ENCODE measurements at places on chromosomes 3 and 15. TPM values are rescaled to one million over a fixed set of nuclear protein-coding genes. Genes with fewer than 3 reads are reported as not detected.
A peak's percentile ranks its signal among the peaks of the same experiment; 100 is the strongest.

Gene KBTBD12
- total RNA-seq: not detected

Gene RASGRP1
- total RNA-seq: not detected

Gene ZNF717
- total RNA-seq: 10.4 TPM

Gene PARP9
- total RNA-seq: 54.1 TPM

Gene CLDN1
- 5.4 TPM for total RNA-seq

- DNase-seq: no peak
Measured at GRCh38 chr3:147370349-147370748, 36.0 kb downstream of the ZIC4 start.

DNA sequence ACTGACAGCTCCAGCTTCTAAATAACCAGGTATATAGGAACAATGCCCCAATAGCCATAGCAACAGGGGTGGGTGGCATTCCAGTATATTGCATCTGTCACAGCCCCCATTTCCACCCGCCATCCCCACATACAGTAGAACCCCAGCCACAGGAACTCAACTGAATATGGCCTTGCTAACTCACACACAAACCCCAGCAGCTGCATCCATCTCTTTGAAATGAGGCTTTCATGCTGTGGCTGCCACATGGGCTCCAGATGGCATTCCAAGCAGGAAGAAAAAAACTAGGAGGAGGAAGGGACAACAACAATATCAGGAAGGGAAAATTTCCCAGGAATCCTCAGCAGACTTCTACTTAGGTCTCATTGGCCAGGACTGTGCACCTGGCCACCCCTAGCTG lies 54.6 kb downstream of the CCR3 start:
- DNase-seq: no peak

DNA sequence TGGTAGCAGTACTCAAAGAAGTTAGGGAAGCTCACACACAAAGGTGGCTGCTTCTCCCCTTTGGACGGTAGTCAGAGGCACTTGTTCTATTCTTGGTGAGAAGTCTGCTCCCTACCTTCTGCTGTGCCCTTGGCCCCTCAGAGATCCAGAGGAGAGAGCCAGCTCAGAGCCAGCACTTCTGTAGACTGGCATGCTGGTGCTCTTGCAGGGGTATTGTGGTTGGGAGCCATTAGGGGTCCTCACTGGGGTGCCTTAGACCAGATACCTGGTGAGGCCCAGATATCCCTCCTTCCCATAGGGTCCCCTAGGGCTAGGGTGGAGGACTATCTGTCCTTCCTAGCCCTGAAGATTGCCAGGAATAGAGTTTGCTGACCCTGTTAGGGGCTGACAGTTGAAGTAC lies 140.6 kb downstream of the EEFSEC start:
- no peak for DNase-seq

DNA sequence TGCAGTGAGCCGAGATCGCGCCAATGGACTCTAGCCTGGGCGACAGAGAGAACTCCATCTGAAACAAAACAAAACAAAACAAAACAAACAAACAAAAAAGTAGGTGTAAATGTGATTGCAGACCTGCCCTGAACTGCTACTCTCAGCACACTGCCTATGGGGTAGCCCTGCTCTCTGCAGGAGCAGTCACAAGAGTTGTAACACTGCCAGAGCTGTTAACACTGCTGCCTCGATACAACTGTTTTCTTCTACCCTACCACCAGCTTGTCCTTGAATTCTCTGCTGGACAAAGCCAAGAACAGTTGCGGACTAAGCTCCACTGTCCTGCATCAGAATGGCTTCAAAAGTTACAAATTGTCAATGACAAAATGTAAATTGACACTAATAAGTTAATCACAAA lies 89.3 kb downstream of the ALCAM start:
- DNase-seq: no peak

DNA sequence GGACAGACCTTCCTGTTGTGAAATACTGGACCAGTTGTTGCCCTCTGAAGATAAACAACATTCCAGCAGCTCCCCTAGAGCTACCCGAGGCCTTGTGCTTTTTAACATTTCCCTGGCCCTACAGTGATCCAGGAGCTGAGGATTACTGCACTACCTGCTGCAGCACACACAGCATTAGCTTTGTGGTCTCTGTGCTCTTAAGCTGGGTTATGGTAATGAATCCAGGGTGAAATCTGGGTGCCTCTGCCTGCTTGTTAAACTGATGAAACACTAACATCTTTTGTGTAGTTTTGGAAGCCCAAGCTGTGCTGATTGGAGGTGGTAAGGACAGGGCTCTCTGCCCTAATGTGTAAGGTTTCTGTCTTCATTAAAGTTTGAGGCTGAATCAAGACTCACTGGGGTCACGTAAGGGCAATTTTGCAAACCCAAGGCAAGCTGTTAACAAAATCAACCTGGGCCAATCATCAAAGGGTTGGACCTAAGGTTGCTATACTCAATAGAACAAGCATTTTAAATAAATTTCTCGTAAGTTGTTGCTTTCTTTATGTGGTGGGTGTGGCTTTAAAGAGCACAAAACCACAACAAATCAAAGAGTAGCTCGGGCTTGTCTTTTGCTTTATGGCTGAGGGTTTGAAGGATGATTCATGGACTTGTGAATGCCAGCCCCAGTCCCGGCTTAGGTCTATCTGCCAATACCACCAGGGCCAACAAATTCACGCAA lies 183.9 kb downstream of the TPRG1 start:
- DNase-seq: peak; percentile 93

DNA sequence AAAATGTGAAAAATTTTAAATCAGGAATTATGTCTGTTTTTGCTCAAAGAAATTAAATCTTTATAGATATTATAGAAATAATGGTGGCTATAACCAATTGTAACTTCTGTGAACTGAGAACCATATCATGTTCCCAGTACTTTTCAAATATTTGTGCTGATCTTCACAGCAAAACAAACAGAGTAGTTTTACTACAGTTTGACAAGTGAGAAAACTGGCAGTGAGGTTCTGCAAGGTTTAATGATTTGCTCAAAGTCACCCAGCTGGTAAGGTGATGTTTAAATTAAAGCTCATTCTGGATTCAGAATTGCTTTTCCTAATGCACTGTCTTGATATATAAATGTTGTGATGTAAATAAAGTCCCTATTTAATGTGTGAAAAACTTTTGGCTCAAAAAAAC lies 22.0 kb upstream of the SPTSSB start:
- no peak for DNase-seq

DNA sequence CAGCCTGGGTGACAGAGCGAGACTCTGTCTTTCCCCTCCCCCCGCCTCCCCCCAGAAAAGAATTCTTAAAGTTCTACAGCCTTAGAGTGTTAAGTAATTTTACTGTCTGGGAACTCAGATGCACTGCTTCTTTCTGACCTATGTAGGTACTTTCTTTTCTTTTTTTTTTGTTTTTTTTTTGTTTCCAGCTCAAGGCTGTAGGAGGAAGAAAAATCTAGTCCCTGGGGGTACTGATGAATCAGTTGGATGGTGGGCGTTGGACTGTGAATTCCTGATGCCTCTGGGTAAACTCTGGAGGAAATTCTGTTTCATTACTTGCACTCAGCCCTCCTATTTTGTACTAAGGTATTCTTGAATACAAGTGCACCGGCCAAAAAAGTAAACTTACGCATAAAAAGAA lies 10.8 kb downstream of the GHRL start:
- no peak for DNase-seq

DNA sequence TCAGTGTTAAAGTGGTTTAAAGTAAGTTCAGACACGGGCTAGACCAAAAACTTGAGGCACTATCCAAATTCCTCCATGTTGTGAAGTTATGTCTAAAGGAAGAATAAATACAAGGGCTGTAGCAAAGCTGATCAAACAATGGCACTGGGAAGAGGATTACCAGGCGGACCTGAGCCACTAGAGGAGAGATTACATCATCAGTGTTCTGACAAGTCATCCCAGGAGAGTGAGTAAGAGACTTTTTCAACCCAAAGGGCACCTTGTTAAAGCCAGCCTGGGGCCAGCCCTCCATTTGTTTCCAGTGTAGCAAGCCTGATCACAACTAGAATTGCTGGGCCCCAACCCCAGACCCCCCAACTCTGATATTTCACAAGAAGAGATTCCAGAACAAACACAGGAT lies 166.9 kb downstream of the DCLK3 start:
- DNase-seq: peak; percentile 21

DNA sequence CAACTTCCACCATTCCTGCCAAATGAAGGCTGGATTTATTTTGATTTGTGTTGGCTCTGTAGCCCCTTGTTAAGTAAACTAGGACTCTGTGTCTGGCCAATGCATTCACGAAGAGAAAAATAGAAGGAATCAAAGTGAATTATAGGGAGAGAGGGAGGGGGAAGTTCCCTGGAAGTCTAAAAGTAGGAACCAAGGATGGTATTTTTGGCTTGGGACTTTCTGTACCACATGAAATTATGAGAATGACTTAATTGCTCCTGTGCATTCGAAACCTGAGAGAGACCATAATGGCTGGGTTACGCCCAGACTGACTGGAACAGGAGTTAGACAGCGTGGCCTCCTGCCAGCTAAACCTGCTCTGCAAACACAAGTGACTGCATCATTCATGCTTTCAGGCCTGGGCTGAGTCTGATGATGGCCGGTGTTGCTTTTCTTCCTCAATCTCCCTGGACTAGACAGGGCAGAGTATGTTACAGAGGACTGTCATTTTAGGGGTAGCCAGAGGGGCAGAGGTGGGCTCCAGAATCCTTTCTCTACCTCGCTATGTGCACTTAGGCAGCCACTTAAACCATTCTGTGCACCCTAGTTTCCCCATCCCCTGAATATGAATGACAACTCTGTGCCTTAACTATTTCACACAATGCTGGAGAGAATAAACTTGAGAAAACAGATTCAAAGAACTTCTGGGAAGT lies 58.9 kb downstream of the MYO1E start:
- peak; percentile 50 for DNase-seq

GRCh38 chr15:92603743-92604470 lies 51.7 kb downstream of the FAM174B start:
- DNase-seq: no peak

DNA sequence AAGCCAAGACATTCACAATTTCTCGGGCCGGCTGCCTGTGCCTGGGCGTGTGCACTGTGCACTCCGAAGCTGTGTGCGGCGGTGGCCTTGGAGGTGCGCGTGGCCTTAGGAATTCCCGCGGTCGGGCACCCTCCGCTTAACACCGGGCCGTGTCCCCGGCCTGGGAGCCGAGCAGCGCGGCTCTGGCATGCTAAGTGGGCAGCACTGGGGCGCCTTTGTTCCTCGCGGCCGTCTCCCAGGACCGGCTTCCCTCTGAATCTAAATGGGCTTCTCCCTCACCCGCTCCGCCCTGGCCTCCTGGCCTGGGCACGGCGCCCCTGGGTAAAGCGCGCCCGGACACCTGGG lies 498 bp upstream of the ARNT2 start:
- no peak for DNase-seq

- no peak for DNase-seq
Measured at GRCh38 chr3:139830817-139831216, 104.2 kb upstream of the CLSTN2 start.

GRCh38 chr3:183370391-183370790 lies 58.0 kb downstream of the MCF2L2 start:
- no peak for DNase-seq

DNA sequence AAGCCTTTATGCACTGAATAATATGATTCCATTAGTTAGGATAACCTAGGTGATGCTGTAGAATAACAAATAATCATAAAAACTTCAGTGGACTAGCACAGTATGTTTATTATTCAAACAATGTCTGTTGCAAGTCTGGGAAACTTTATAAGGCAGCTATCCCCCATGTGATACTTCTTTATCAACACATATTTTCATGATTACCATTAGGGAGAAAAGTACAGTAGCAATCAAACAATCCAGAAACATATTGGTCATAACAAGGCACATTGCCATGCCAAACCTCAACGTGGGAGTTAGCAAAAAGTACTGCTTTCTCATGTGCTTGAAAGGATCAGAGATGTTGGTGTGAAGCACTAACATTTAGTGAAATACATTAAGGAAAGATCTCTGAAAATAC lies 35.5 kb downstream of the EOMES start:
- DNase-seq: no peak

- no peak for DNase-seq
Measured at GRCh38 chr3:31165399-31165860, 271.0 kb upstream of the GADL1 start.

DNA sequence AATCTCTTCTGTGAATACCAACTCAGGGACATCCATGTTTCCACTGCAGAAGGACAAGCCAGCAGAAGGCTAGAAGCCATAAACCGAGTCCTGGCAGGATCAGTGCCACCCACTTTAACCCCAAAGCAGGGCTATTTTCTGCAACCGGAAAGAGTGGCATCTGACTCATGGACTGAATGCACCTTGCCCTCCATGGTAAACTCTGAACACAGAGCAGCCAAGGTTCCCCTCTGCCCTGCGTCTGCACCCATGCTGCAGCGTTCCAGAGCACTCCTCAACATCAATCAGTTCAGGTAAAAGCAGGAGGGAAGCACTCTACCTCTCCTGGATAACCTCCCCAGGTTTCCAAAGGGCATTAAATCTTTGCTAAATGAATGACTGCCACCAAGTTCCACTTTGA lies 801 bp upstream of the NGRN start:
- DNase-seq: peak; percentile 20

Data from foreskin keratinocyte (primary cell).